ENCODE measurements at places on chromosomes 3 and 15. TPM values are rescaled to one million over a fixed set of nuclear protein-coding genes. Genes with fewer than 3 reads are reported as not detected.

OSBPL10 gene
- 7.1 TPM for total RNA-seq

GNAI2 gene
- total RNA-seq, result 238 TPM

ULK4 gene
- total RNA-seq, result 9.7 TPM

IL17RE gene
- total RNA-seq, result 0.99 TPM

IL17RB gene
- total RNA-seq, result 0.33 TPM

CYP1A1 gene
- total RNA-seq, result under 0.01 TPM

- DNase-seq, result no peak
Measured at GRCh38 chr3:171953301-171954022, 85.9 kb upstream of the FNDC3B start.

DNA sequence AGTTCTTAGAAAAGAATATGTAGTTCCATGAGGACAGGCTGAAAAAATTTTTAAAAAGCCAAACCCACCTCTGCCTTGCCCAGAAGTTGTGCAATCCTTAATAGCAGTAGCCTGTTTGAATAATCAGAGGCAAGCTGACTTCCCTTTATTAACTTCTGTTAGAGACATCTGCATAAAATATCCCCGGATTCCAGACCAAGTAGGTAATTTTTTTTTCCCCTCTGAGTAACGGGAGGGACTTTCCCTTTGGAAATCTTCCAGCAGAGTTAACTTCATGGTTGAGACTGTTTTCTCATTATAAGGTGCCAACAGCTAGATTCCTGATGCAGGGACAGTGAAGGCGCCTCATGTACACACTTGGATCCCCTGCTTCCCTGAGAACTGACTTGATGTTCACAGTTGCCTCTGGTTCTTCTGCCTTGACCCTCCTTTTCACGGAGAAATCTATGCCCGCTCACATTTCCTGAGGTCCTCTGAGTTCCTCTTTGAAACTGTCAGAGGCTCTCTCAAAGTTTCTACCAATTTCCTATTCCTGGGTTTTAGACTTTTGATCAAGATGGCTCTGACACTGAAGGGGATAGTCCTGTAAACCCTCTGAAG is 227.6 kb upstream of the BHLHE40 start:
- DNase-seq, result peak; percentile 62

DNA sequence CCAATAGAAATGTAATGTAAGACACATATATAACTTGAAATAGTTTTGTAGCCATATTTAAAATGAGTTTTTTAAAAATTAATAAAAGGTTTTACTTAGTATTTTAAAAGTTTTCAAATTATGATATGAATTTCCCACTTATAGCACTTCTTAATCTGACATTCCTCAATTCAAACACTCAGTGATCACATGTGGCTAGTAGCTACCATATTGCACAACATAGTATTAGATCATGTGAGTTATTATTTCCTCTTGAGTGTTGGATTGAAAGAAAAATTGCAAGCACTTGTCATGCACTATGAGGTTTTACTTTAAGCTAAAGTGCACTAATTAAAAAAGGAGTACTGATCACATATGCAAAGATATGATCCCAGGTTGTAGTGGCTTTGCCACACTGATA is 453.4 kb upstream of the ROBO2 start:
- no peak for DNase-seq

GRCh38 chr15:84749111-84749991 is 959 bp downstream of the ZNF592 start:
- DNase-seq, result peak; percentile 35

- DNase-seq, result no peak
Measured at GRCh38 chr3:157390713-157391515, 45.7 kb upstream of the PTX3 start.

- DNase-seq, result peak; percentile 56
Measured at GRCh38 chr3:134614955-134615354, 35.9 kb downstream of the KY start.

GRCh38 chr3:170697908-170698307 is 112.0 kb upstream of the SLC7A14 start:
- peak; percentile 68 for DNase-seq

DNA sequence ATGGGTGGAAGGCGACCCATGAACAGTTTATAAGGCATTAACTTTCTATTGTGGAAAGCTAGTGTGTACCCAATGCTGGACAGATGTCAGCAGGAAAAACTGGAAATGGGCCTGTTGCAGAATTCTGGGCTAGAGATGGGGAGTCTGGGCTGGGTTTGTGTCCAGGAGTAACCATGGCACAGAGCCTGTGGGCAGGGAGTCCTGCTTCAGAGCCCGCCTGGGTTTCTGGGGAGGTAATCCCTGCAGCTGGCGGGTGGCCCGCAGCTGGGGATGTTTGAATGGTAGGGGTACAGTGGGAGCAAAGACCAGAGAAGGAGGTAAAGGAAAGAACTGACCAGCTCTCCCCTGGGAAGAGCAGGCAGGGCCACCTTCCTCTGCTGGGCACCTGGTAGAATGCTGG is 25.7 kb downstream of the ACAA1 start:
- DNase-seq, result no peak

GRCh38 chr3:102132370-102132769 is 283.1 kb downstream of the NFKBIZ start:
- DNase-seq, result peak; percentile 6

GRCh38 chr3:139534455-139534812 is 5.1 kb downstream of the RBP1 start:
- DNase-seq, result peak; percentile 95

DNA sequence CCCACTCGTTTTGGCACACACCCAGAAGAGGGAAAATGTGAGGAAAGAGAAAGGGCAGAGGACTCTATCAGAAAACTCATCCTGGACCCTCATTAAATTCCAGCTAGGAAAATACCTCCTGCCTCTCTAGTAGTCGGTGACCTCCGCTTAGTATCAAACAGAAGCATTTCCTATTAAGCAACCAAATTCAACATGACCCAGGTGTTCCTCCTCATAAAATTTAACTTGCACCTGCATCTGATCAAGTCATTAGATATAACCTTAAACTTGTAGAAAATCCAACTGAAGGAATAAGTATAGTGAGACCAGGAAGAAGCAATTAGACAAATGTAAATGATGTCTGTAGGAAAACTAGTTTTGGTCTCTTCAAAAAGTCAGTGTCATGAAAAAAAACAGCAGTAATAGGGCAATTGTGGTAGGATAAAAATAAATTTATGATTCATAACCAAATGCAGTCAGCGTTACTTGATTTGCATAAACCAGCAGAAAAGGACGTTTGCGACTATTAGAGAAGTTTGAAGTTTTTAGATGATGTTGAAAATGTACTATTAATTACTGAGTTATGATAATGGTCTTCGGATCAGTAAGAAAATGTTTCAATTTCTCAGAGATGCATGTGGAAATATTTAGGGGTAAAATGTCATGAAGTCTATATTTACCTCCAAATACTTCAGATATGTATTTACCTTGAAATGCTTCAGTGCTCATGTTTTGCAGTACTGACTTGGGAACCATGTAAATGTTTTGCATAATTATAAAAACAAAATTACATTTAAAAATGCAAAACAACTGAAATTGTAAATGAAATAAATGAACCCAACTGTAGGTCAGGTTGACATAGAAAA is 44.6 kb downstream of the LDHAL6B start:
- no peak for DNase-seq

DNA sequence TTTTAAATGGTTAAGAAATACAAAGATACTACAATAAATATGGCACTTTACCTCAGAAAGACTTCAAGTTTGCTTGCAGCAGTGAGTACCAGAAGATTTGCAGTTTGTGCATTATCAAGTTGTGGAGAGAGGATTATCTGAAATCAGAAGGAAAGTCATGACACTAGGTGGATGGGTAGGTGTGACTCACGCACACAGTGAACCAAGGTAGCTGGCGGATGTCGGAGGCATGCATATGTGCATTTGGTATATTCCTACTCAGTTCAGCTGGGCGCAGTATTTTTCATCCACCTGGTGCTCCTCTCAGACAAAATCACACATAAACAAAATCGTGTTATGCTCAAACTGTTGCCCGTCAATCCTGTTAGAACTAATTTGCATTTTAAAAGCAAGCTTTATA is 351.0 kb downstream of the IGSF11 start:
- no peak for DNase-seq

GRCh38 chr3:43181202-43181821 is 75.4 kb upstream of the POMGNT2 start:
- no peak for DNase-seq

DNA sequence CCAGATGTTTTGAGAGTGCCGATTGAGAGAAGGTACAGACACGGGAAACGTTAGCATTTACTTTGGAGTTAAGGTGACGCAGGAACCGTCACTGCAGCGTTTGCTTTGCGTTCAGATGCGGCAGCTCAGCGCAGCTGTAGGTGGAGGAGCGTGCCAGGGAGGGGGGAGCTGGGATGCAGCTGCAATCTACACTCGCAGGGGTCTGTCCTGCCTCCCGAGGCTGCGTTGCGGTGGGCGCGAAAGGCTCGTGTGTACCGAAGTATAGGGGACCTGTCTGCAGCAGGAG is 425 bp upstream of the FYTTD1 start:
- DNase-seq, result peak; percentile 66

GRCh38 chr3:161221806-161222600 is 892 bp downstream of the NMD3 start:
- DNase-seq, result peak; percentile 42
